ENCODE measurements at places on chromosomes 3 and 15.

DNA sequence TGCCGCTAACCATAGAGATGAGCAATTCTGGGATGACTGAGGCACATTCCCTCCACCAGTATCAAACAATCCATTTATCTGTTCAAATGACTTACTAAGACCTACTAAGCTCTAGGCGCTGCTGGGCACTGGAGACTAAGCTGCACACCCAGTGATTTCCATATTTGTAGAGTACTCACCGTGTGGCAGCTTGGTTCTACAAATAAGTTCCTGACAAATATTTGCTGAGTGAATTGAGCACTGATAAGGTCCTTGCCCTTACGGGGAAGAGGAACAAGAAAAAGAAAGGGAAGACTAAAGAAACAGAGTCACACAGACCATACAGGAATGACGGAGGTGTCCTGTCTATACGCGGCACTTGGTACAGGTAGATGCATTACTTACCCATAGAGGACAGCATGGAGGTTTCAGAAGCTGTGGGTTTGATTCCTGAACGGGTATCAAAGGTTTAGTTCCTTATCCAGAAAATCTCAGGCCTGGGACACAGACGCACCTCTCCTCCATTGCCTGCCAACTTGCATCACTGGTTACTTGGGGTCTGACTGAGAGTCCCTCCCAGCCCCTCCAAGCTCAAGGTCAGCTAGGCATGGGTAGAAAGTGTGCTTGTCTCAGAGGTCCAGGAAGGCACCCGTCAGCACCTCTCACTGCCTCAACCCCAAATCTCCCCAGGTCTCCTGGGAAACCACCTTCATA, 298.6 kb upstream of the LYSMD4 start:
- no peak for DNase-seq

GRCh38 chr3:134064081-134064480, 34.4 kb upstream of the SLCO2A1 start:
- no peak for DNase-seq

DNA sequence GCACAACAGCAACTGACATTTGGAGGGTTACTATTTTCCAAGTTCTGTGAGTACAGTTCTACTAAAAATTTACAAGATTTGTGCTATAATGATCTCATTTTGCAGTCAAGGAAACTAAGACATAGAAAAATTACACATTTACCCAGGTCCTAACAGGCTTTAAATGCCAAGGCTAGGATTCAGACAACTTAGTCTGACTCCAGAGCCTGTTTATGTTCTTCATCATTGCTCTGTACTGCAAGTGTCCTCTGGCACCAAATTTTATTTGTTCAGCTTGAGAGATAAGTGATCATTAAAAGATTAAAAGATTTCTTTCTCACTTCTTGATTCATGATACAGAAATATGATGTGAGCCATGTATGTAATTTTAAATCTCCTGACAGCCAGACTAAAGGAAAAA, 290.8 kb downstream of the UBE2E2 start:
- no peak for DNase-seq

DNA sequence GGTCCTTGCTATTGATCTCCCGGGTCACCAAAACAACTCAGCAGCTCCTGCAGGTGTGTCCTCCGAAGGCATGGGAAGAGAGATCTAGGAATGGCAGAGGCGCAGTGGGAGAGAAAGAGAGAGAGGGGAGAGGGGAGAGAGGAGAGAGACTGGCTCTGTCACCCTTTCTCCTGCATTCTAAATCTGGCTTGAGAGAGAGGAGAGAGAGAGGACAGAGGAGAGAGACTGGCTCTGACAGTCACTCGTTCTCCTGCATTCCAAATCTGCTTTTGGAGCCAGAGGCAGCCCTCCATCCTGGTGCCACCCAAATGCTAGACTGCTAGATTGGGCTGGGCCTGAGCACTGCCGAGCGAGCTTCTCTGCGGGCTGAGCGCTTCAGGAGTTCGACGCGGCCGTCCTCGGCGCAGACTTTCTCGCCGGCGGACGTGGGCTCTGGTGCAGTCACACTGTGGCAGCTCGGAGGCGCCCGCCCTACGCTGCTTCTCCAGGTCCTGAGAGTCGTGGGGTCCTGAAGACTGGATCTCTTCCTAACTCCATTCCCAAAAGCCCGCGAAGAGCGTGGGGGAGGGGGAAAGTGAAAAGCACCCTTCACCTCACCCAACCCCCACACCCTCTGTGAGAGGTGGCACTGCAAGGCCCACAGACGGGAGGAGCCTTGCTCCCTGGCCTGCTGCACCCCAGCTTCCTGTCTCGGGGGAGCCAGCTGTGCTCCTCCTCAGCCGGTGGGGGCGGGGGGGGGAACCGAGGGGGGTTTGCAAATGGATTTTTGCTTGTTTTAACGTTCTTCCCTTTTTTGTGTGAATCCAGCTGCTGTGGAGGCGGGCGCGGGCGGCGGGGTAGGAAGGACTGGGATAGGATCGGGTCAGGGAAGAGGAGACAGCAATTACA, 222.3 kb downstream of the MEIS2 start:
- no peak for DNase-seq

GRCh38 chr15:49223536-49224274, 53.7 kb downstream of the GALK2 start:
- DNase-seq = no peak

DNA sequence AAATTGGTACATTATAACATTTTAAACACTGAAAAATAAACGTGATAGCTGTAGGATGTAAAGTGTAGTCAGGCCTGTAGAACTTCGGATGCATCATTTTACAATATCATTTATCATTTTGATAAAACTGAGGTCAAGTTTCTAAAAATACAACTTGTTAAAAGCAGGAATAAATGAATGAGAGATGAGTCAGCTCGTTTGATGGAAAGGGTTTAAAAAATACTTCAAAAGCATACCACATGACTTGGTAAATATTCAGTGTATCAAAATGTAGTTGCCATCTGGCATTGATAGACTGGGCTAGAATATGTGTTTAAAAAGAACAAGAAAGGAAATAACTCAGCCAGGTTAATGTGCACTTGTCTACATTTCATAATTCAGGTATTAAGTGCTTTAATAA, 357.0 kb downstream of the TIGIT start:
- peak; percentile 63 for DNase-seq

- DNase-seq = no peak
These were observed 7.5 kb downstream of the MORF4L1 start for GRCh38 chr15:78880242-78880533.

DNA sequence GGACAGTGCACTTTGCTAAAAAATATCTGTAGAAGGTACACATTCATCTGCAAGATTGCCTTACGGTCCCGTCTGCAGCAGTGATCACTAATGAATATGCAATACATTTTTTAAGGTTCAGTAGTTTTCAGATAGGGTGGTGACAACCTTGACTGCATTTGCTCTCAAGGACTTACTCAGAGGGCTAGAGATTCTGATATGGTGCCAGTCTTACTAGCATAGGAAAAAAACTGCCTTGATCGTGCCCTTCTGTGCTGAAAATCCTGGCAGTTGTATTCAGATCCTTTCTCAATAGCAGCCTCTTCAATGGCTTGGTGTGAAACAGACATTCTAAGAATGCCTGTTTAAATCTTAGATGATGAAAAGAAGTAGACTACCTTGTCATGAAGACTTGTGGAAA, 411.9 kb upstream of the CCDC54 start:
- no peak for DNase-seq

- no peak for DNase-seq
These were observed 5.7 kb downstream of the DNAH12 start for GRCh38 chr3:57538465-57538864.

DNA sequence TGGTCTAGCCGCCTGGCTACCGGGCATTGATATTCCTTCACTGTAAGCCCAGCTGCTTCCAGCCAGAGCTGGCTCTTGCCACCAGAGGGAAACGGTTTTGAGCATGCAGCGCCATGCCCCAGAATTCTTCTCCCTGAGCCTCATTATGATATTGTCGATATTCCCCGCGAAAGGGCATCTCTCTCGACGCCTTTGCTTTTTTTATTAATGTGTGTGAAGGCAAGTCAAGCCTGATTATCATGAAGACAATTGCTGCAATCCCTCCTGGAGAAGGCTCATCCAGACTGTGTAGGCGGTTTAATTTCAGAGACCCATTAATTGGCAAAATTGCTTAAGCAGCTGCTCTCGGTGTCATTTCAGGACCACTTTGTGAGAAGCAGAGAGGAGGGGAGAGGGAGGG, 321.2 kb upstream of the TLE3 start:
- no peak for DNase-seq

DNA sequence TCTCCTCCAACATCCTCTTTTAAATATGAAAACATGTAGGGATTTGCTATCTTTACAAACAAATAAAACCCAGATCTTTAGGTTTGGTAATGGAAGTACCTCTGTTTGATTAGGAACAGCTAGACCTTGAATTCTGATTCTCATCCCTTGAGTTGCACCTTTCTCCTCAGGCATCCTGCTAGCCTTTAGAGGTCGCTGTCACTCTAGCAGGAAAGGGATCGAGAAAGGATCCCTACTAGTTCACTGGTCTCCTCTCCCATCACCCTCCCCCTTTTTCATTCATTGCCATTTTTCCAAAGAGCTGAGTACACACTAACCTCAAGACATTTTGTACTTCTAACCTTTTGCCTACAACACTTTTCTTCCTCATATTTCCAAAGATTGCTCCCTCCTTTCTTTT, 569.8 kb downstream of the RBMS3 start:
- no peak for DNase-seq

- DNase-seq = no peak
These were observed 10.3 kb upstream of the MUSTN1 start for GRCh38 chr3:52845157-52845556.

GRCh38 chr3:61464518-61465140, 96.7 kb upstream of the PTPRG start:
- DNase-seq = no peak

- no peak for DNase-seq
These were observed 756 bp upstream of the CAMK2N2 start for GRCh38 chr3:184261854-184262763.

DNA sequence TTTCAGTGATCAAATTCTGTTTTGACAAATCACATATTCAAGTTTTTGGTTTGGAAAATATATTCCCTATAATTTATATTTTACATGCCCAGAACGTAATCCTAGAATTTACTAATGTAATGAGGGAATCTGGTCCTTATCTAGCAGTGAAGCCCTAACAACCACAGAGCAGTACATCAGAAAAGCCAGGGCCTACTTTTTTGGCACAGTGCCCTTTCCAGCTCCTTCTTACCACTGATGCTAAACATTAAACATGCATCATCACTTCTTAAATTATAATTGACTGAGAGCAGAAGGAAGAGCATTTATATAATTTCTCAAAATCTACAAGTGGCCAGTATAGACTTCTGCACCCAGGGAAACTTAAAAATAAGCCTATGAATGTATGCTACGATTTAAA, 66.7 kb downstream of the FBXL22 start:
- no peak for DNase-seq

DNA sequence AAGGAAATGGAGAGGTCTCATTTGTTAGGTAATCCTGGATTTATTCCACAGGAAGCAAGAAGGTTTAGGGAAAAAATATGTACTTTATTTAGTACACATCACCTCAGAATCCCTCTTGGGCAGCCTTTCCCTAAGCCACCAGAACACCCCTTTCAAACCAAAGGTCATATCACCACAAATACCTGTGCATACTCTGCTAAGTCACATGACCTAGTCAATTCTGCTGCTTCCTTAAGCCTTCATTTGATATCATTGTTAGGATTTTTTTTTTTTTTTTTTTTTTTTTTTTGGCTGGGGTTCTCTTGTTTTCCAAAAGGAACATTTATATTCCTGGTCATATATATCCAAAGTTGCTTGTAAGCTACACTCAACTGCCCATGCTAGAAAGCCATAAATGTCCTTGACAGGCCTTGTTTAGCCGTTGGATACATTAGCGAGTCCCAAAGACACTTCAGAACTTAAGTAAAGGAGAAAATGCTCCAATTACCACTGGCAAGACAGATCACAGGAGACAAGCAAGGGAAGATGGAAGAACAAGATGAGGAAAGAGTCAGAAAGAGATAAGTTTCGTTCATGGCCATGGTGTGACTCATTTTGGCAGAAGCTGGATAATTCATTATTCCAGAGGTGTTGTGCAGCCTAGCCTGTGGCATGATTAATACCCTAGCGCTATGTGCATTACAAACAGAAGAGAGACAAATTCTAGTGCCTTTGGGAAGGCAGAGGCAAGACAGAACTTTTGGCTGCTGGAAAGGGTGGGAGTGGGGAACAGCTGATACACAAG, 155.6 kb upstream of the SLC2A2 start:
- peak; percentile 10 for DNase-seq

- DNase-seq = no peak
These were observed 3.1 kb upstream of the CXCR6 start for GRCh38 chr3:45940004-45940780.

DNA sequence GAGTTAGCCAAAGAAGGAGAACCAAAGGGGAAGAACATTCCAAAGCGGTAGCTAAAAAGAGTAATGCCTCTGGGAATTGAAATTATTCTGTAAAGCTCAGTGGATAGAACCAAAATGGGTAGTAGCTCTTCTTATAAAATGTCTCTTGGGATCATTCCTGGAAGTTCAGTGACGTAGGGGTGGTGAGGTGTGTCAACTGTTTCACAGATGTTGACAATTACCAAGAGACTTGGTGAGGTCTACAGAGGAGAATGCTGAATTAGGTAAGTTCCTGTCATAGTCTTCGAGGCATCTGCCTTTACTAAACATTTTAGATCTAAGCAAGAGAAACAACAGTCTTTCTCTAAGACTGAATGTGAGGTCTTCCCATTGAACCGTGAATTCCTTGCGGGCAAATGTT, 67.8 kb downstream of the TPRG1 start:
- DNase-seq = no peak

- no peak for DNase-seq
These were observed 109.3 kb upstream of the SCN10A start for GRCh38 chr3:38925351-38925750.

- DNase-seq = no peak
These were observed 8.7 kb downstream of the SECISBP2L start for GRCh38 chr15:49037546-49037940.

- DNase-seq = no peak
These were observed 314.8 kb upstream of the CTDSPL start for GRCh38 chr3:37546876-37547275.

- no peak for DNase-seq
These were observed 53.6 kb upstream of the RBMS3 start for GRCh38 chr3:29227307-29227706.

- DNase-seq = no peak
These were observed 184.5 kb downstream of the USP13 start for GRCh38 chr3:179837374-179837773.

GRCh38 chr3:14123308-14124222, 1.1 kb downstream of the CHCHD4 start:
- DNase-seq = no peak

- DNase-seq = no peak
These were observed 753.5 kb upstream of the NECTIN3 start for GRCh38 chr3:110318108-110318507.

GRCh38 chr3:105137911-105138310, 228.8 kb upstream of the ALCAM start:
- DNase-seq = no peak

GRCh38 chr15:29054171-29055045, 168.6 kb downstream of the APBA2 start:
- DNase-seq = no peak

DNA sequence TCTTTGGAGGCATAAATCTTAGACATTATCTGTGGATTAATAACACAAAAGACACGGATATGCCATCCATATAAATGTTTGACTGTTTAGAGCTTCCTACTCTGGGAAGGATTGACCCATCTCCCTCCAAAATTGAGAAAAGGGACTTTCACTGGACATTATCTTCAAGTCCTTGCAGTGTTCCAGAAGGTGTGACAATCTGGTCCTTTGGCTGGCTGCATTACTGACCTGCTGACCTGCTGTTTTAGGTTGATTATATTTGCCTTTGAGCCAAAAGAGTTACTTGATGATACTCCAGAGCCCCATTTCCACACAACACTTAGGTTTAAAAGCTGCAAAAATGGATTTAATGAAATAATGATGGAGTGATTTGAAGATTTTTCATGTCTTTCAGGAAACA, 504.6 kb downstream of the LPP start:
- DNase-seq = no peak
